ENCODE measurements at places on chromosomes 3 and 15.

GRCh38 chr15:40684381-40684780, 10.6 kb upstream of the RAD51 start:
- DNase-seq: no peak

DNA sequence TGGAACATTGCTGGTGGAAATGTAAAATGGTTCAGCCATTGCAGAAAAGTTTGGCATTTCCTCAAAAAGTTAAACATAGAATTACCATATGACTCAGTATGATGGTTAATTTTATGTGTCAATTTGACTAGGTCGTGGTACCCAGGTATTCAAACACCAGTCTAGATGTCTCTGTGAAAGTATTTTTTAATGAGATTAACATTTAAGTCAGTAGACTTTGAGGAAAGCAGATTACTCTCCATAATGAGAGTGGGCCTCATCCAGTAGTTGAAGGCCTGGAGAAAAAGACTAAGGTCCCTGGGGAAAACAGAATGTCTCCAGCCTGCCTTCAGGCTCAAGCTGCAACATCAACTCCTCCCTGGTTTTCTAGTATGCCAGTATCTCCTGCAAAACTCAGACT, 42.3 kb upstream of the TMEM87A start:
- DNase-seq: no peak

- DNase-seq: no peak
These were observed 3.5 kb downstream of the U2SURP start for GRCh38 chr3:143004823-143005222.

GRCh38 chr15:38455092-38455491, 1.2 kb downstream of the FAM98B start:
- DNase-seq: no peak

DNA sequence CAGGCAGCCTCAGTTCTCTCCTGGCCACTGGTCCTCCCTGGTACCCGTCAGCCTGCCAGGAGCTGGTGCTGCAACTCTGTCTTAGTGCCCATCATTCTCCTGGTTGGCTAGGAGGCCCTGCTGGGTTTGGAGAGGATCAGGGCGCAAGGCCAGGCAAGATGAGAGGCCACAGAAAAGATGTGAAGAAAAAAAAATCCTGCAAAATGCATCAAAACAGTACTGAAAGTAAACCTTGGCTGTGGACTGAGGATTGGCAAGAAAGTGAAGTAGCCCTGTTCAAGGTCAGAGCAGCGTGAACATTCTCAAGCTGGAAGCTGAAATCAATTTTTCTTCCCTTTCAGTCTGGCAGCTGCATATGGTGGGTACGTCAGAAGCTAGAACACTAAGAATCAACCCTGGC, 74.2 kb downstream of the GTF2E1 start:
- peak; percentile 59 for DNase-seq

DNA sequence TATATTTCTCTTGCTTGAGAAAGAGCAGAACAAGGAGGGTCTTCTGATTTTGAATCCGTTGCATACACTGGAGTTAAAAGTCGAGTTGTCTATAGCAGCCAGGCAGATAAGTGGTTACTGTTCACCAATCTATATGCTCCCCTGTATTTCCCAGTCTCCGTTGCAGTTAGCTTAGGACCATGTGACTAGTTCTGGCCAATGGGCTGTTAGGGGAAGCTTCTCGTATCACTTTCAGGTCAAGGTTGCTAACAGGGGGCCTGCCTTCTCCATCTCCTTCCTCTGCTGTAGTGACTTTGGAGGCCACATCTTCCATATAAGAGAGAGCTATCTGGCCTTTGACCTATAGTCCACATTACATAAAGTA, 188.5 kb upstream of the KBTBD8 start:
- no peak for DNase-seq

DNA sequence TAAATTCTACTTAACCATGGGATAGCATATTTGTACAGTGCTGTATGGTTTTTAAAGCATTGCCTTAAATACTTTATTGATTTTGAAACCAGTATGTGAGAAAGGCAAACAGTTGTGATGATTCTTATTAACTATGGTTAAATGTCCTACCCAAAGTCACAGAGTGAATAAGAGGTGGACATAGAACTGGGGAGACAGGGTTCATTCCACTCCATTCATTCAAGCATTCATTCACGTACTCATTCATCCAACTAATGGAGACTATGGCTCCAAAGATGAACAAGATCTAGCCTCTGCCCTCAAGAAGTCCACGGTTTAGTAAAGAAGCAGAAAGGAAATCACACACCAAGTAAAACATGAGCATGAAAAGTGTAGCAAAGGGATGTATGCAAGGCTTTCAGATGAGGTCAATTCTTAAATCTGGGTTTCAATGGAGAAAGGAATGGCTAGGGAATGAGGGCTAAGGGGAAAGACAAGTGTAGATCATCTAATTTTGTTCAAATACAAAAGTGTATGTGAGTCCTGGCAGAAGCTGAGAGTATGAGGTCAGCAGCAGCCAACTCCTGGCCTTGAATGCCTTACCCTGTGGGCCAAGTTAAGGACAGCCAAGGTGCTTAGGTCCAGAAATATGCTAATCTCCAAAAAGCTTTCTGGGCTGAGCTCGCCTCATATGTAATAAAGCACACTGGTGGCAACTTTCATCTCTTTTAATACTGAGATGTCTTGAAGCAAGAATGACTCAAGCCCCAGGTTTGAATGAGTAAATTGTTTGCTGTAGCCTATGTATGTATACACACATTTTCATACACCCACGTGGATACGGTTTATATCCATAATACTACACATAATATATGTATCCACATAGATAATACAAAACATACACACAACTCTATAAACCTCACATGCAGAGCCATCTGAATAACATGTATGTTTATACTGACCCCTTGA, 4.3 kb downstream of the TNIK start:
- no peak for DNase-seq

- DNase-seq: no peak
These were observed 120.9 kb downstream of the ITPR1 start for GRCh38 chr3:4614070-4614469.

DNA sequence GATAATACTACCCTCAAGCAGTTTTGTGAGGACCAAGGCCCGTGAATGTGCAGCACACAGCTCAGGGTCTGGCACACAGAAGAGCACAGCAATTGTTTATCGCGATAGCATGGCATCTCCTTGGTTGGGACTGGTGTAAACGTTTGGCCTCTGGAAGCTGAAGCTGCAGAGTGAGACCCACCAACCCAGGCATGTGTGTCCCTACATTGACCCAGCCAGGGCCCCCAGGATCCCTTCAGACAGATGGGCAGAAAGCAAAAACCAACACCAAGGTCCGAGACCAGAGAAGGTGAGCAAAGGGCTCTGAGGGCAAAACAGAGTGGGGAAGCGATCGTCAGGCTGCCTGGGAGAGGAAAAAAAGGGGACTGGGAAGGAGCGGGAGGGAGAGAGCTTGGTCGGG, 12.6 kb upstream of the PSTPIP1 start:
- DNase-seq: no peak

DNA sequence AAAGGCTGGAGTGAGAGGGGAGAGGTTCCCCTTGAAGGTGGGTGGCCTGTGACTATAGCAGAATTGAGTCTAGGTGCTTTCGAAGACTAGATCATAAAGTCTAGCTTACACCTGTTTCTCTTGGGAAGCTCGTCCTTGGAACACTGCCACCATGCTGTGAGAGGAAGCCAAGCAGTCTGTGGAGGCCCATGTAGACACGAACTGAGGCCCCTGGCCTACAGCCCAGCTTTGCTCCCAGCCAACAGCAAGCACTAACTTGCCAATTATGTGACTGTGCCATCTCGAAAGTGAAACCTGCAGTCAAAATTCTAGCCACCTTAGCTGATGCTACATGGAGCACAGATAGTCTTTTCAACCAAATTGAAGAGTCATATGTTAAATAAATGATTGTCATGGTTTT, 190.5 kb upstream of the NECTIN3 start:
- DNase-seq: no peak

DNA sequence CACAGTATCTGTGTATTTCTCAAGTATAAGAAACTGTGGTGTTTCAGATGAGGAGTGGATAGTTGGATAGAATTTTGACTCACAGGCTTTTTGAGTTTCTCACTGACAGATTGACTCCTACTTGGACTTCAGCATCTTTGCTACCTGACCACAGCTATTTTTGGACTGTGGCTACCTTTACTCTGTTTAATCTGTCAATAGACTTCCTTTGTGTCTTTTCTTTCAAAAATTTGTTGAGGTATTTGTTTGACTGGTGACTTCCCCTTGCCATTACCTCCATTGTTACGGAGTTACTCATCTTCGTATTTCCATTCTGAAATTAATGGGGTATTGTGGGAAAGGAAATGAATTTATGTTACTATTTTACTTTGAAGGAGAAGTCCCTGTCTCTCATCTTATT, 123.8 kb downstream of the AGBL1 start:
- no peak for DNase-seq

- no peak for DNase-seq
These were observed 41.9 kb downstream of the PCOLCE2 start for GRCh38 chr3:142846779-142847577.

DNA sequence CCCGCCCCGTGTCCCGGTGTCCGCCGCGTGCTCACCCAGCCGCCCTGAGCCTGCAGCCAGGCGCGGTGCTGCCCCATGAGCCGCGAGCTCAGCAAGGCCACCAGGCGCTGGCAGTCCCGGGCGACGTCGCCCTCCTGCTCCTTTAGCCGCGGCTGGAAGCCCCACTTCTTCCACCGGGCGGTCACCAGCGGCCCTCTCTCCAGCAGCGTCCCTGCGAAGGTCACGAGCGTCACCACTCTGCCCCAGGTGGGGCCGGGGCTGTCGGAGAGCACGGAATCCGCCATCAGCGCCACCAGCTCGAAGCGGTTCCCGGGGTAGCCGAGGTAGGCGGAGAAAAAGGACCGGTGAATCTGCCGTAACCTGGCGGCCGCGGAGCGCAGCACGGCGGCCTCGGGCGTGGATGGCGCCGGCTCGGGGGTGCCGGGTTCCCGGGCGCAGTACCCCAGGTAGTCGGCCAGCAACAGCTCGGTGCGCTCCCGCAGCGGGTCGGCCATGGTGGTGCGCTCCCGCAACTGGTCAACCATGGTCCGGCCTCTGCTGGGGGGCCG, 298 bp downstream of the BCL2L10 start:
- DNase-seq: no peak

GRCh38 chr15:85986741-85987140, 92.9 kb upstream of the AGBL1 start:
- no peak for DNase-seq

- no peak for DNase-seq
These were observed 107.6 kb upstream of the FXR1 start for GRCh38 chr3:180804916-180805315.

DNA sequence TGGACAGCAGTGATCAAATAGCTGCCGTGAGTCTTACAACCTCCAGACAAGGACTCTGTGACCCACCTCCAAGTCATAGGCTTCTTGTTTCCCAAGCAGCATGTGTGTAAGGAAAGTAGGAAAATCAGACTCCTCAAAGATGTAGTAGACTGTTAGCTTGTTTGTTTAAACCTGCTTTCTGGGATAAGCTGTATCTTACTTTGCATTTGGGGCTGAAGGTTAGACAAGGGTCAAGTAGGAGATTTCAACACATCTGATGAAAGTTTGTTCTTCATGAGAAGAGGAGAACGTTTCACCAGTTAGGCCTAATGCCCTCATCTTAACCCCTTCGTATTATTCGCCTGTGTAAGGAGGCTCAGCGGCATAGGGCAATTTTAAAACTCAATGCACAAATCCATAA, 756.4 kb upstream of the NR2F2 start:
- DNase-seq: no peak

DNA sequence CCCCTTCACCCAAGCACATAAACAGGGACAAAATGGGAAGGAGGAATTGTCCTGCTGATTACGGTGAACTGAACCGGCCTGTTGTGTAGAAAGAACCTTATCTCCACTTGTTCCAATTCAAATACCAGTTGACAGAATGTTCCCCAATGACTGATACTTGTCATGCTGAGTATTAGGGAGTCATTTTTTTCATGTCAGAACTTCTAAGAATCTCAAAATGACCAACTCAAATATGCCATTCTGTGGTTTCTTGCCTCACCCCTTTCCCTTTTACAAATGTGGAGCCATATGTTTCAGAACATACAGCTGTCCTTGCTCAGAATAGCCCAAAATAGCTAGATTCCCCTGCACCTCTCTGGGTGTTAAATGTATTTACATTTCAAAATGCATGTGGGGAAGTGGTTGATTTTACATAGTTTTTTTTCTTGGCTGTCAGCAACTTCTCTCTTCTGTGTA, 405.9 kb upstream of the TBL1XR1 start:
- no peak for DNase-seq

DNA sequence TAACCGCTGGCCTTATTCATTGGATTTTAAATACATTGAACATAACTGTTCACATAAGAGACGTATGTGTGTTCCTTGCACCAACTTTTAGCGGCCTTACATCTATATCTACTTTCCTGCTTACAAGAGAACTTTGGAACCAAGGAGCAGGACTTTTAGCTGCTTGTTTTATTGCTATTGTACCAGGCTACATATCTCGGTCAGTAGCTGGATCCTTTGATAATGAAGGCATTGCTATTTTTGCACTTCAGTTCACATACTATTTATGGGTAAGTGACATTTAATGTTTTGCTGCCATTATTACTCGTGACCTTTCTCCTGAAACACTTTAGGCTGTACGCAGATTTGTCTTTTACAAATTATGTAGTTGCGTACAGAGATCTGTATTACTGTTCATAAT, 47.1 kb downstream of the STT3B start:
- no peak for DNase-seq

- peak; percentile 67 for DNase-seq
These were observed at the start of gene DGKG for GRCh38 chr3:186361762-186362536. Gene DGKG (minus strand): TSS chr3:186362234. CDS start chr3:186320459, 41,775 bp downstream.

DNA sequence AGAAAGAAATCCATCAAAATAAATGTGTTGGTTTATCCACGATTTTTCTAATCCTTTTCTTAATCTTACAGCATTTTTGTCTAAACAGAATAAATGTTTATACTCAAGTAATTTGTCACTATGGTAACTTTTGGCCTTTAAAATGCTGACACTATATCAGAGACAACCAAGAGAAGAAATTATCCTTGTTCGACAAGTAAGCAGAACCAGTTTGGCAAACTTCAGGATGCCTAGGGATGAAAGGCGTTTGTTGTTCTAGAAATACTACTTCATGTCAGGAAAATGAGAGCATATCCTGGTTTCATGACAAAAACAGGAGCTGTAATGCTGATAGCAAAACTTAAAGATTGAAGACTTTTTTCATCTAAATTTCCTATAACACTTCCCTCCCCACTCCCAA, 308.0 kb upstream of the ATP11B start:
- no peak for DNase-seq

- no peak for DNase-seq
These were observed 81.2 kb upstream of the TCF12 start for GRCh38 chr15:56837273-56837672.

- DNase-seq: no peak
These were observed 86.6 kb downstream of the HMG20A start for GRCh38 chr15:77507143-77507897.

DNA sequence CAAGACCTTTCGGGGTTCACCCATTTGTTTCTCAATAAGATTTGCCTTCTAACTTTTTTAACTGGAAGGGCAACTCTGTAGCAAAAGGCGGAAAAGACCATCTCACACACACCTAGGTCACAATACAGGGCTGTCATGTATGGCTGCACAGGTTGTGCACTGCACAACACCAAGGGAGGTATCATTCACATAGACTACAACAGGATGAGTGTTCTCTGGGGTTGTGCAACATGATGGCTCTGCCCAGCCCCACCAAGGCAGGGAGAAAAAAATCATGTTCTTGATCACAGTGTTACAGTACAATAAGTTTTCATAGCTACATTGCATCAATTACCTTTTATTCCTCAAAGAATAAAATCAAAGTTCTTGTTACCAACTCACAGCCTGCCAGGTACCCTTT, 52.8 kb downstream of the ANXA2 start:
- DNase-seq: no peak
